Foreskin keratinocyte (primary cell): ENCODE measurements at places on chromosomes 11 and 22.

DNA sequence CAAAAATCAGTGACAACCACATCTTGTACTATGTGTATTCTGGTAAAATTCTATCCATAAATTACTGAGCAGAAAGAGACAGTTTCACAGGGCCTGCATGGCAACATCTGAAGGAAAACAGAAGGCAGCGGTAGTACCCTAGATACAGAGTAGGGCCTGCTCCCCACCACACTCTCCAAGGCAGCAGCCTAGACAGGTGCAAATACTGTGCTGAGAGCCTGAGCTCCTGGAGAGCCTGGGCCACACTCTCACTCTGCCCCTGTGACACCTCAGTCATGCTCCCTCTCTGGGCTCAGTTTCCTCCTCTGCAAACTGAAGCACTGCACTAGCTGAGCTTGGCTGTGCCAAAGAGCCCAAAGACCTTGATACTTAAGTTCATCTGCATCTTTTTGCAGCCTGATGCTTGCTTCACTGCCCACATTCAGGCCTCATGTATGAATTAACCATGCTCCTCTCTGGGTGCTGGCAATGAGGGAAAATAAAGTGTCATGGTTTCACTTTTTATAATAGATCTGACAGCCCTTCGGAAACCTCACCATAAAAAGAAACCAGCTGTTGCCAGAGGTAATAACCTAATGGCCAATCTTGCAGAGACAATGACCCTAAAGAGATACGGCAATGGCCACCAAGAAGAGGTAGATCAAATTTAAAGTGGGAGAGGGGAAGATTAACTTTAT, 104.7 kb downstream of the PLEKHA7 start:
- DNase-seq = no peak

DNA sequence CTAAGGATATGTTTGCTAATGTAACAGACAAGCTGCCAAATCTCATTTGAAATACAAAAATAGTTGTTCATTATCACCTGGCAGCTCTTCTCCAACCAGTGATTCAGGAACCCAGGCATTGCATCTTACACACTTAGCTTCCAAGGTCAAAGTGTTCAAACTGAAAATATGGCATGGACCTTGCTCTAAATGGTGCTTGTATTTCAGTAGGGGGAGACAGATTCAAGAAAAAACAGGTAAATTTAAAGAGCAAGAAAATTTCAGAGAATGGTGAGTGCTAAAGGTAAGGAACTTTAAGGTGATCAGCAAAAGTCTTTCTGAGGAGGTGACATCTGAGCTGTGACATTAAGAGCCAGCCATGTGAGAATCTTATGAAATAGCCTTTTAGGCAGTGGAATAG, 82.8 kb upstream of the E2F8 start:
- DNase-seq = no peak

- DNase-seq = no peak
These were observed 21.0 kb downstream of the TNRC6B start for GRCh38 chr22:40198733-40199132.

DNA sequence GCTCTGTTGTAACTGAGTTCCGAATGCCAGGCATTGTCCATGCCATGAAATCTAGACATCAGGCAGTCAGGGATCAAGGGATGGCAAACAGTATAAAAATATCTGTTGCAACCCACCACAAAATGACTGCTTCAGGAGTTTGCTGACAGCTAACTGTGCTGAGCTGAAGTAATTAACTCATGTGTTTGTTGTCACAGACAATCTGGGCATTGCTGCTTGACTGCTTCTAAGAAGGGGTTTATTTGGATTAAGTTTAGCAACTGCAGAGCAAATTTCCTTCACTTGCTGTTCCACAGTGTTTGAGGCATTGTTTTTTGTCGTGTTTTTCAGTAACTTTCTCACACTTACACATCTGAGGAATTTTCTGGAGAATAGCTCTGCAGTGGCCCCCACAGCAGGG, 30.4 kb downstream of the BSX start:
- no peak for DNase-seq

- no peak for DNase-seq
These were observed 58.9 kb downstream of the OR5AK2 start for GRCh38 chr11:57047610-57048009.

DNA sequence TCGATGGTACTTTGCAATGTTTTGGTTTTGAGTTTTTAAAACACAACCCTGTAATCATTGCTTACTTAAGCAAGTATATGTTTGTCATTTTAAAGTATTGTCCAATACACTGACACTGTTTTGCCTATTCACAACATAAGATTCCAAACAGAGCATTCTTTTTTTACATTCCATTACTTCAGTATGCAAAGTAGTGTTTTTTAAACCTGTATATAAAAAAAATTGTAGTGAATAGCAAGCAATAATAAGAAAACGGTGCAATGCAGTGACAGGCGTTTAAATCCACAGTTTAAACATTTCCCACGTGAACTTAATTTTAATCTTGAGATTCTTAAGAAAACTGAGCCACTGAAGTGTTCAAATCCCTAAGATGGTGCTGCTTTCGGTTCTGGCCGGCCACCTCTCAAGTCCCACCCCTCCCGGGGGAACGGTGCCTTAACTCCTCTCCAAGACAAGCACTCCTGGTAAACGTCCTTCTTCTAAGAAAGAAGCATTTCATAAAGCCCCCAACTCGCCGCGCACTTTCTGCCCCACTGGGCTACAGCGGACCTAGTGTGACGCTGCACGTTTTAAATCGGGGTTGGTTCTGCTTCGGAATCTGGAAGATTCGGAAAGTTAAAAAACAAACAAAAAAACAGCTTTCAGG, 2.9 kb downstream of the PGR start:
- DNase-seq = no peak

GRCh38 chr22:49352361-49353169, 475.1 kb downstream of the BRD1 start:
- DNase-seq = no peak

GRCh38 chr11:134205729-134206128, 18.0 kb downstream of the NCAPD3 start:
- peak; percentile 9 for DNase-seq
